GM20000 (cell line): ENCODE measurements at places on chromosomes 16 and 17.
A peak's percentile ranks its signal among the peaks of the same experiment; 100 is the strongest.

GRCh38 chr17:27158382-27158781 lies 135.5 kb upstream of the WSB1 start:
- no peak for DNase-seq

DNA sequence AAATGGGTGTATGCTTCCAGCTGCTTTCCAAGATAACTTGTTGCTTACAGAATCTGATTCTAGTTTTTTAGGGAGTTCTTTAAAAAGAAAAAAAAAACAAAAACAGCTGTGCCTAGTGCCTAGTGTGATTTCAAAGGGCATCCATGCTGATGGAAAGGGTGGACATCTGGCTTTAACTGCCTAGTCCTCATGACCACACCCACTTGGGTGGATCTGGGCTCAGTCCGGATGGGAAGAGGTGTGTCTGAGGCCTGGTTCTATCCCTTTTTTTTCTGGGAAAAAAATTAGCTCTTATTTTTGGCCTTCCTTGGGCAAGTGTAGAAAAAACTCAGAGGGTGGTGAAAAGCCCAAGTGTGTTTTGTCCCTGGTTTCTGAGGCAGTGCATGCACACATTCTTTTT lies 132.3 kb upstream of the CDH11 start:
- no peak for DNase-seq

DNA sequence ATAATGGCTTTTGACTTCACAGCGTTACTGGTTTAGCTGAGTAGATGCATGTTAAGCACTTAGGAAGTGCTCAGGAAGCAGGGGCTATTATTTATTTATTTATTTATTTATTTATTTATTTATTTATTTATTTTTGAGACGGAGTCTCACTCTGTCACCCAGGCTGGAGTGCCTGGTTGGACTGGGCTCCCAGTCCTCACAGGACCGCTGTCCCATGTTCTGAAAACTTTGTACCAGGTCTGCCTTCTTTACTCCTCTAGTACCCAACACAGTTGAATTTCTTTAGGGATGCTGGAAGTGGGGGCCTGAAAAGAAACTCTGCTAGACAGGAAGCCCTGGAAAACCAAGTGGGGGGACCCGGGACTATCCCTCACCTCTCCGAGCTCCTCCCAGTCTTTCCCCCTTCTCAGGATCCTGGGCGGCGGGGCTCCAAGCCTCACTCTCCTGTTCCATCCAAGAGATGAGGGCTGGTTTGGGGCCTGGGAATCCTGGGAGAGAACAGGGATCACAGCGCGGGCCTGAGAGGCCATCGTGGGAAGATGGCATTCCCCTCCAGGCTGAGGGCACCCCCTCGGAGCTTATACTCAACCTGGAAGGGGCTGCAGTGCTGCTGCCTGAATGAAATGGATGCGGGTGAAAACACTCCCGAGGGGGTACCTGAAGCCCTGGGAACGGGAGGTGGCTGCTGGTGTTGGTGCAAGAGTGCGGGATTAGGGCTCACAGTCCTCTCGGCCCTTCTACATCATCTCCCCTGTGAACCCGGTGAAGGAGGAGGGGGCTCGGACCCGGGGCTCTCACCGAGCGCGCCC lies 674 bp downstream of the ZNF688 start:
- DNase-seq = peak; percentile 57

DNA sequence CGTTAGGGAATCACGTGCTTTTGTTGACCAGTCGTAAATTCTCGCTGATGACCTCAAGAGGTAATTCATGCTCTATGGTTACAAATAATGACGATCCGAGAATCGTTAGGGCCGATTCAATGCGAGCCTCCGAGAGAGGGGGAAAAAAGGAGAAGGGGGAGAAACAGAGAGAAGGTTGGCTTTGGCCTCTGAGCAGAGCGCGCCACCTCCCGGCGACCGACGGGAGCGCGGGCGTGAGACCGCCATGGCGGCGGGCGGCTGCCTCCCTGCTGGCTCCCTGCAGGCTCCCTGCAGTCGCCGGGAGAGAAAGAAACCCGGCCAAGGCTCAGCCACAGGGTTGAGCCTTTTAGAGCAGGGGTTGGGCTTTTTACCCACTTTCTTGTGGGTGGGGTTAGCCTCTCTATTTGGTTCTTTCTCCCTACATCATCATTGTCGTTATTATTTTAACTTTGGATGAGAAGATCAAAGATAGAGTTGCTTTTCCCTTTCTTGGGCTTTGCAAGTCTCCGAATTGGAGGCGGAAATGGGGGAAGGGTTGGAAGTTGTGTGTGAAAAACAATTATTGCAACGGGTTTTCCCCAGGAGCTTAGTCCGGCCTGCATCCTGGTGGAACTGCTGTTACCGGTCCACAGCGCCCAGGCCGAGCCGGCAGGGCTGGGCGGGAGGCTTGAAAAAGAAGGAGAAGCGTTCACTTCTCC lies 410 bp upstream of the HOXB5 start:
- DNase-seq = peak; percentile 93

DNA sequence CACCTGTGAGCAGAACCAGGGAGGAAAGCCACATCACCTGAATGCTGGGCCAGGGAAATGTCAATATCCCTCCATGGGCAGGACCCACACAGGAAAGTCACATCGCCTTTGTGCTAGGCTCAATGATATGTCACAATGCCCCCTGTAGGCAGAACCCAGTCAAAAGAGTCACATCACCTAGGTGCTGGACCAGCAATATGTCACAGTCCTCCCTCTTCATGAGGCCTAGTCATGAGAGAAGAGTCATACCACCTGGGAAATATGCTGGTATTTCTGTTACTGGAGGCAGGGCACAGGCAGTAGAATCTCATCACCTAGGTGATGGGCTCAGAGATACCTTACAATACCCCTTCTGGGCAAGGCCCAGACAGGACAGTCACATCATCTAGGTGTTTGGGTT lies 1843.4 kb downstream of the TP53TG3F start:
- DNase-seq = no peak

DNA sequence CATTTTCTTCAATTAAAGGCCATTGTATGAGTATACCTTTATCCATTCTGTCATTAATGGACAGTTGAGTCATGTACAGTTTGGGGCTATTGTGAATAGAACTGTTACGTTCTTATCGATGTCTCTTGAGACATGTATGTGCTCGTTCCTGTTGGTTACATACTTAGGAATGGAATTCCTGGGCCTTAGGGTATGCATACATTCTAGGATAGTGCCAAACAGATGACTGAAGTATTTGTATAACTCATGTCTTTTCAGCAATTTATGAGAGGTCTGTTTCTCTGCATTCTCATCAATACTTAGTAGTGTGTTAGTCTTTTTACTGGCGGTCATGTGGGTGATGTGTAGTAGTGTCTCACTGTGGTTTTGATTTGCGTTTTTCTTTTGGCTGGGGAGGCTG lies 81.2 kb downstream of the USP22 start:
- DNase-seq = no peak

GRCh38 chr16:79201436-79201835 lies 399.1 kb downstream of the MAF start:
- no peak for DNase-seq
